ENCODE measurements at places on chromosomes 16 and 17.
A peak's percentile ranks its signal among the peaks of the same experiment; 100 is the strongest.

DNA sequence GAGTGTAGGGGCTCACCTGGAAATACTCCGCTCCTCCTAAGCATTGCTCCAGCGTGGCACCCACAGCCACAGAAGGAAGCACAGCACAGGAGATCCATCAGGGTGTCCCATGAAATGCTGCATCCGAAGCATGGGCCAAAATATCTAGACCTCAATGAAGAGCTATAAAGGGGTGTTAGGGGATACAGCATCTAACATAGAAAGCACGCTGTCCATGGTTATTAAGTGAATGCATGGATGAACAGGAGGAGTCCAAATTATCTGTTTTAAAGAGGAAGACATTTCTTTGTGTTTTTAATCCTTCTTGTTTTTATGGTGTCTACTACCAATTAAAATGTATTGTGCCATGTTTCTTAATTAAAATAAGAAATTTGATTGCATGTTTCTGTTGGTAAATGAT lies 21.6 kb upstream of the KRT20 start:
- no peak for DNase-seq

- DNase-seq: no peak
Observed at GRCh38 chr17:11369575-11369974, 128.6 kb downstream of the SHISA6 start.

- peak; percentile 72 for DNase-seq
Observed at GRCh38 chr17:50479522-50480141, 972 bp downstream of the RSAD1 start.

DNA sequence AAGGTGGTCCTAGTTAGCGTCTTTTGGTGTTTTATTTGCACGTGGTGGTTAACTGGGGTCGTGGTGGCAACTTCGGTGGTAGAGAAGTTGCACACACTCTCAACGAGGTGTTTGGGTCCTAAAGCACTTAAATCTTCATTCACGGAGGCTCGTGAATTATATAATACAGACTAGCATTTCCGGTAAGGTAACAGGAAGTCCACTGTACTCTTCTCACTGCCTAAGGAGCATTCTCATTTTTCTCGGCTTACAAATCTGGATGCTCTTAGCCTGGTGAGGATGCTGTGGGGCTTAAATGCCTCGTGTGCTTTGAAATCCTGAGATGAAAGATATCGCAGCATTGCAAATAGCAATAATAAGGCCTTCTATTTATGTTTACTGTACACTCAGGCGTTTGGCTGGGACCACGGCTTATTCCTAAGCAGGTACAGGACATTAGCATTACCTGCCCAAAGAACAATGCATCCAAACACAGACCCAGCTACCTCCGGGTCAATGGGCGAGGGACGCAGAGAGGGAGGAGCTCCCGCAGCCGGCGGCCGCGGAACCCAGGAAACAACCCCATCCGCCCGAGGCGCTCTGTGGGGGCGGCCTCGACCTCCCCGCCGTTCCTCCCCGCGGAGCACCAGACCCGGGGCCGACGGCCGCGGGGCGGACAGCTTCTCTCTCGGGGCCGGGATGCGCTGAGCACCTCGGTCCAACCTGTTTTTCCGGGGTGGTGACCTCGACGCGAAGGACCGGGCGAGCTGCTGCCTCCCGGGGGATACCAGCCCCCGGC lies 856 bp downstream of the DNAJA2 start:
- peak; percentile 62 for DNase-seq

- DNase-seq: no peak
Observed at GRCh38 chr17:1011760-1012735, 15.1 kb downstream of the TIMM22 start.

DNA sequence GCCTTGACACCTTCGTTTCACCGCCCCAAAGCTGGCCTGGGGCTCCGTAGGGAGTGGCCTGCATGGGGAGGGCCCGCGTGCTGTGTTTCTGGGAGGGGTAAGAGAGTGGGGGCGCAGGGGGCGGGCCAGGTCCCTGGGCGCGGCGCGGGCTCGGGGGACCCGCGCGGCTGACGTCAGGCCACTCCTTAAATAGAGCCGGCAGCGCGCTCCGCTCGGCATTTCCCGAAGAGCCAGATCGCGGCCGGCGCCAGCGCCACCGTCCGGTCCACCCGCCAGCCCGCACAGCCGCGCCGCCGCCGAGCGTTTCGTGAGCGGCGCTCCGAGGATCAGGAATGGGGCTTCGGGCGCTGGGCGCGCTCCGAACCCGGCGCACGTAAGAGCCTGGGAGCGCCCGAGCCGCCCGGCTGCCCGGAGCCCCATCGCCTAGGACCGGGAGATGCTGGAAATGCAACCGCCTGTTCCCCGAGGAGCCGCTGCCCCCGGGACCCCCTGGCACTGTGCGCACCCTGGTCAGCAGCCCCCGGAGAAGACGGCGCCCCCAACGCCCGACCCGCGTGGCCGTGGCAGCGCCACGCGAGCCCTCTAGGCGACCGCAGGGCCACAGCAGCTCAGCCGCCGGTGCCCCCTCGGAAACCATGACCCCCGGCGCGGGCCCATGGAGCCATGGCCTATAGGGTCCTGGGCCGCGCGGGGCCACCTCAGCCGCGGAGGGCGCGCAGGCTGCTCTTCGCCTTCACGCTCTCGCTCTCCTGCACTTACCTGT lies at the start of gene HS3ST2:
HS3ST2 (plus strand) TSS at position 215 of the 763 bp plus-strand sequence; CDS start at position 664, 449 bp downstream.
- no peak for DNase-seq

DNA sequence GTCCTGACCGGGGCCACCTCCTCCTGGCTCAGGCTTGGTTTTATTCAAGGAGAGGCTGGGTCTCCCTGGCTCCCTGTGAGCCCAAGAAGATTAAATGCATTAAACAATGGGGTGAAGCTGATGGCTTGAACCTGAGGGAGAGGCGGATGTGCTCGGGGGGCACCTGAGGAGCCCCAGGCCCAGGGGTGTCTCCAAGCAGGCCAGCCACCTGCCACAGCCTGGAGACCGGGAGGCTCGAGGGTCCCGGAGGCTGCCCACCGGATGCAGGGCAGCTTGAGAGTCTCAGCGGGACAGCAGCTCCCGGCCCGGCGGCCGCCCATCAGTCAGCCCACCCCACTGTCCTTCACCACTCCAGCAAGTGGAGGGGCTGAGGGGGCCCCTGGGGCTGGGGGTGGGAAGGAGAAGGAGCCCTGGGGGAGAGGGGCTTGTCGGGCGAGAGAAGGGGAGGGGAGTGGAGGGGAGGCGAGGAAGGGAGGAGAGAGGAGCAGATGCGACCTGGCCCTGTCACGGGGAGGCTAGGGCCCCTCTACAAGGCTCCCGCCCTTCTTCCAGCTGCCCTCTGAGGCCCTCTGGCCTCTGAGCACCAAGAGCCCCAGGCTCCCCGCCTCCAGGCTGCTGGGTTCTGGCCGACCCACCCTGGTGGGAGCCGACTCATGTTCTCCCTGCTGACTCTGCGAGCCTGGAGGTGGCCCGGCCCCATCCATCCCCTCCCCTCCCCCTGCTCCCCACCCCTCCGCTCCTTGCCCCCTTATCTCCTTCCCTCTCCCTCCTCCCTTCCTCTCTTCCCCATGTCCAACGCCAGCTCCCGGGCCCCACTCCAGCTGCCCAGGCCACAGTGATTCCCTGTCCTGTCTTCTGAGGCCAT lies 13.2 kb downstream of the CD7 start:
- no peak for DNase-seq

GRCh38 chr17:68776451-68776850 lies 175.3 kb upstream of the FAM20A start:
- DNase-seq: no peak

GRCh38 chr17:907725-908124 lies 71.9 kb downstream of the NXN start:
- no peak for DNase-seq

- DNase-seq: no peak
Observed at GRCh38 chr17:78847052-78847451, 6.4 kb upstream of the USP36 start.

DNA sequence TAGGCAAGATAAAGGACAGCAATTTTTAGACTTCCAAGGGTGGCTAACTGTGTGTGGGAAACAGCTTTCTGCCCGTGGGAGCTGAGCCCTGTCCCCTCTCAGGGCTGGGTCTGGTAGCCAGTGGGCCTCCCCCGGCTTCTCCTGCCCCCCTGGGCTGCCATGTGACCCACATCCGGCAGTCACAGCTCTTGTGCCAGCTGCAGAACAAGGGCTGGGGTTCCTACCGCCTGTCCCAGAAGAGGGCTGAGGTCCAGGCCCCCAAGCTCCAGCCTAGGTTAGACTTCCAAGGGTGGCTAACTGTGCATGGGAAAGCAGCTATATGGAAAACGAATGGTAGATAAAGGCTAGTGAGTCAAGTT lies 6.1 kb downstream of the GAST start:
- no peak for DNase-seq

DNA sequence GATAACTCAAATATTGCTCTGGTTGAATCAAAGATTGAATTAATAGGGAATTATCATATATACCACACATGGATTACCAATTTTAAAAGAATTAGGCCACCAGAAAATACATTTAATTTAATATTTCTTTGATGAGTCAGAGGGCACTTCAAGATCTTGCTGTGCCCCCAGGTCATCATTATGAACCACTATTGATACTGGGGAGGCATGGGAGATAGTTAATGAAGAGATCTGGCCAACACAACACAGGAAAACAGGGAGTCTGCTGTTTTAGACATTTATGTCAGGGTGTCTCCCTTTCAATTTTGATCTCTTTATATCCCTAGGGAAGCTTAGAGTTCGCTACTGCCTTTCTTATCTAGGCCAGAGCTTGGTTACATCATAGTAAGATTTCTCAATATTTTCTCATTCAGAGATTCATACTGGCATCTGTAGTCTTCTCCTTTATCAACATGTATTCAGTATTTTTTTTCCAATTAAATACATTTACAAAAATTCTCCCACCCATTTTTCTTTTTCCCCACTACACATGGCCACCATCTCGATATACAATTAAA lies 158.3 kb upstream of the ZFHX3 start:
- no peak for DNase-seq

DNA sequence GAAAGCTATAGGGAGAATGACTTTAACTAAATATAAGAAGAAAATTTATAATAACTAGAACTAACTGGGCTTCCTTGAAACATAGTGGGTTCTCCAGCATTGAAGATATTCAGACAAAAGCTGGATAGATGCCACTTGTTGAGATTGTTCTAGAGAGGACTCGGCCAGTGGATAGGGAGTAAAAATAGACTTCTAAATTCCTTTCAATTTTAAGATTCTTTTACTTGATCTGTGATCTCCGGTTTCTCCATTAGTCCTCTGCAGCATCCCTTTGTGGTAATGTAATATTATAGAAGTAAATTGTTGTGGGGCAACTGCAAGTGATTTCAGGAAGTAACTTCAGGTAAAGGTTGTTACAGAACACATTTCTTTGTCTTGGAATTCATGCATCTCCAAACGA lies 10.3 kb upstream of the RARA start:
- DNase-seq: no peak

- peak; percentile 74 for DNase-seq
Observed at GRCh38 chr16:56193951-56194726, 2.9 kb downstream of the GNAO1 start.

DNA sequence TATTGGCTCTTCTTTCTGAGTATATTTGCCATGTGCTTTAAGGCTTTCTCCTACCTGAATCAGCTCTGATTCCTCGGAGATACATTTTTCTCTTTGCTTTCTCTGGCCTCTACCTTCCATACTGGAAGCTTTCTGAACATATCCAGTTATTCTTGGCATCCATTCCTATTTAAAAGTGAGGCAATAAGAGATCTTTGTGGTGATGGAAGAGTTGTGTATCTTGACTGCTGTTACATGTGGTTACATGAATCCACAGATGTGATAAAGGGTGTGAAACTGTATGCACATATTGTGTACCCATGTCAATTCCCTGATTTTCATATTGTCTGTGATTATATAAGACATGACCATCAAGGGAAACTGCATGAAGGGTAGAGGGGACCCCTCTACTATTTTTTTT lies 24.4 kb downstream of the UBE2O start:
- DNase-seq: no peak

DNA sequence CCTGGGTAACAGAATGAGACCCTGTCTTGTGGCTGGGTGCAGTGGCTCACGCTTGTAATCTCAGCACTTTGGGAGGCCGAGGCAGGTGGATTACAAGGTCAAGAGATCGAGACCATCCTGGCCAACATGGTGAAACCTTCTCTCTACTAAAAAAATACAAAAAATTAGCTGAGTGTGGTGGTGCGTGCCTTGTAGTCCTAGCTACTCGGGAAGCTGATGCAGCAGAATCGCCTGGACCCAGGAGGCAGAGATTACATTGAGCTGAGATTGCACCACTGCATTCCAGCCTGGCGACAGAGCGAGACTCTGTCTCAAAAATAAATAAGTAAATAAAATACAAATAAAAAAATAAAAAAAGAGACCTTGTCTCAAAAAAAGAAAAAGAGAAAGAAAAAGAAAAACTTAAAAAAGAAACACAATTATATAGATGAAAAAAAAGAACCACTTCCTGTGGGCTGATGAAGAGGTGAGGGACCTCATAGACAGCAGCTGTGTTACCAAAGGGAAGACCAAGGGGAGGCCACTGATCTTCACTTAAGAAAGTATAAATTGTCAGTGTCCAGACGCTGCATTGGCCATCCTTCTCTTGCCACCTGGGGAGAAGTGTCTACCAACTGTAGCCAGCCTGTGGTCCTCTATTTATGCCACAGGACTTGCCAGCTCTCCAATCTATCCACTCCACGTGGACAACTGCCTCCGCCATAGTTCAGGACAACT lies 24.4 kb upstream of the SMG1 start:
- DNase-seq: no peak

- DNase-seq: no peak
Observed at GRCh38 chr17:67833134-67833533, 7.8 kb downstream of the BPTF start.

DNA sequence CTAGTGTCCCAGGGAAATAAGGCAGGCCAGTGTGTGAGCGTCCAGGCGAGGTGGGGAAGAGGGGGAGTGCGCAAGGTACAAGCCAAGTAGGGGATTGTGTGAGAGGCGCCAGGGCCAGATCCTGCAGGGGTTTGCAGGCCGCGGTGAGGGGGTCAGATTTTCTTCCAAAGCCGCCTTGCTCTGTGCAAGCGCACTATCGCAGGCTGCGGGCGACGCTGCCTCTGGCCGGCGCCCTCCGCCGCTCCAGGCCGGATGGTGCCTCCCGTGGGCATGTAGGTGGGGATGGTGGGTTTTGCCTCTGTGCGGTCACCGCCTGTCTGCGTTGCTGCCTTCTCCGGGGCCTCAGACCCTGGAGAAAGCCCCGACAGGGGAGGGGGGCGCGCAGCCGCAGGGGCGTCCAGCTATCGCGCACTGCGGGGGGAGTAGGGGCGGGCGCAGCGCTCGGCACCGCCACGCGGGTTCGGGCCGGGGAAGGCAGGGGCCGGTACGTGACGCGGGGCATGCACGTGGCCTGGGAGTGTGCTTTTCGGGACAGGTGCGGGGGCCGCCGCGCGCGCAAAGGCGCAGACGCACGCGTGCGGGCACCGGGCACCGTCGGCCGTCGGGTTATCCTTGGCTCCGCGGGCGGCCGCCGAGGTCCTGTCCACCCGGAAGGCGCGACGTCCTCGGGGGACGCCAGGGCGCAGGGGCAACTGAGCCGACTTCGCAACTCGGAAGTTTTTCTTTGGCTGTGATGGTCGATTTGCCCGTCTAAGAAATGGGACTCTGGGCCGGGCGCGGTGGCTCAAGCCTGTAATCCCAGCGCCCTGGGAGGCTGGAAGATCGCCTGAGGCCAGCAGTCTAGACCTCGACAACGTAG lies 1.1 kb upstream of the HAPSTR1 start:
- peak; percentile 46 for DNase-seq
